ENCODE measurements at places on chromosomes 7 and 10. TPM values are rescaled to one million over a fixed set of nuclear protein-coding genes. Genes with fewer than 3 reads are reported as not detected.

Gene MYO3A
- 0.12 TPM for total RNA-seq

Gene NEUROD6
- not detected for total RNA-seq

Gene ICA1
- total RNA-seq: 59.9 TPM

Gene STOX1
- total RNA-seq: 1.6 TPM

Gene WNT8B
- total RNA-seq: not detected

Gene RELN
- total RNA-seq: 2.4 TPM

Gene HGF
- 4.6 TPM for total RNA-seq

Gene EIF3B
- 127 TPM for total RNA-seq

Gene CYP3A7
- not detected for total RNA-seq

Gene MMD2
- not detected for total RNA-seq

Gene C7orf57
- not detected for total RNA-seq

Gene IQUB
- 0.41 TPM for total RNA-seq
